ENCODE measurements at places on chromosomes 3 and 15.

GRCh38 chr15:51382787-51383186, 41.3 kb downstream of the GLDN start:
- no peak for DNase-seq

GRCh38 chr3:190566043-190566933, 52.4 kb downstream of the IL1RAP start:
- peak; percentile 4 for DNase-seq

DNA sequence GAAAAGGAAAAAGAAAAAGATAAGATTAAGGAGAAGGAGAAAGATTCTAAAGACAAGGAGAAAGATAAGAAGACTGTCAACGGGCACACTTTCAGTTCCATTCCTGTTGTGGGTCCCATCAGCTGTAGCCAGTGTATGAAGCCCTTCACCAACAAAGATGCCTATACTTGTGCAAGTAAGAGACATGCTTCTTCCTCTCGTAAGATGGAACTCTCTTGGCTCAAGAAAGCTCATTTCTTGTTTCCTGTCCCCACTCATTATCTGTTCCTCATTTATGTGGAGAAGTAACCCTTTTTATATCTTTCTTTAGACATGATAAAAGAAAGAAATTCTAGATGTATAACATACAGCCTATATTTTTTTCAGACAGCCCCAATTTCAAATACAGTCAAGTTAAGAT, 101.4 kb downstream of the KLHL25 start:
- DNase-seq = no peak

DNA sequence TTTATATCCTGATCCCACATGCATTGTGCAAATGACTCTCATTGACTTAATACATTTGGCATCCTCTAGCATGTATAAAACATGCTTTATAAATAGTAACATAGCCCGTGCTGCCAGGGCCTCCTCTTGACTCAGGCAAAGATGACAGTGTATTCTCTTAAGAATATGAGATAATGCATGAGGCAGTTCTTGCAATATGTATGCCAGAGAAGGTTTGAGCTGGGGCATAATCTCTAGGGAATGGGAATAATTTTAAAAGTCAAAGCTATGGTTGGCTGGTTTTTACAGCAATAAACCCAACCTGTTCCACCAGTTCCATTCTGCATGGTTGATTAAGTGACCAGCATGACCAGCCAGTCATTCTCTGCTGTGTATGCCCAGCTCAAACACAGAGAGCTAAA, 179.0 kb upstream of the PFN2 start:
- DNase-seq = no peak

- DNase-seq = no peak
Observed at GRCh38 chr15:29687939-29688505, 134.2 kb downstream of the TJP1 start.

GRCh38 chr3:12906141-12906915, 65.0 kb upstream of the RPL32 start:
- DNase-seq = no peak

- no peak for DNase-seq
Observed at GRCh38 chr3:174335910-174336309, 523.2 kb upstream of the NAALADL2 start.

DNA sequence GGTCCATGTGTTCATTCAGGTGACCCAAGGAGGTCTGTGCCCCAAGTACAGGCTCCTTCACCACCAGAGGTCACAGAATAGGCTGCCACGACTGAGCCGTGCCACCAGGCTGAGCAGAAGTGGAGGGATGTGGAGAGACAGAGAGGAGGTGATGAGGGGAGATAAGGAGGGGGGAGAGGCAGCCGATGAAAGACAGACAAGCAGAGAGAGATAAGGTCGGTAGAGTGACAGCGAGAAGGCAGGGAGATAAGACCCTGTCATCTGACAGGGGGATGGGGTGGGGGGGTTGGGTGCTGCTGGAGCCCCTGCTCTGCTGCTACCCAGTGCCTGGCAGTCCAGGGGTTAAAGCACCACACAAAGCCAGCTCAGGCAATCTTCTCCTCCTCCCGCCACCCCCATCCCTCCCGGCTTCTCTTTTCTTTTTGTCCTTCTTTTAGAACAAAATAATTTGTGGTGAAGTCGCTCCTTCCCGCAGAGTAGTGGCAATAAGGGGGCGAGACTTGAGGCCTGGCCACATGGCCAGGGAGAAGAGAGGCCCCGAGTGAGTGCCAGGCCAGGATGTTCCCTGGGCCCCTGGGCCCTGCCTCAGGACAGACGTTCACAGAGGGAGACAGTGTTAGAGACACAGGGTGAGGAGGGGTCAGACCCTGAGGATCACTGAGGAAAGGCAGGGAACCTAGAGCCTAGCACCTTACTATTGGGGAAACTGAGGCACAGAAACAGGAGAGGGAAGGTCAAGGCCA, 67.9 kb downstream of the CACNA2D2 start:
- no peak for DNase-seq

DNA sequence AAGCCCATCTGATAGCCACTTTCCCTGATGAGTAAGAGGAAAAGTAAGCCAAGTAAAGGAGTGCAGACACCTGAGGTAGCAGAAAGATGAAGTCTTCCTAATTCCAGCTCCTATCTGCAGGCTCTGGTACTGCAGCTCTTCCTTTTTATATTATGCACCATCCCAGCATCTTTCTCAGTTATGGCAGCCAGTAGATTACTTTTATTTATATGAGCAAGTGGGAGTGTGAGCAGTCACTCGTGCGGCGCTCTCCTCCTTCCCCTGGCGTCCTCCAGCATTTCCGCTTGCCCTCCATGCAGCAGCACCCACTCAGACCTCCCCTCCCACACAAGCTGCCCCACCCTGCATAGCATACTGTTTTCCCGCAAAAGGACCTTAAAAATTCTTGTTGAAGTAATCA, 465.9 kb upstream of the DPPA4 start:
- no peak for DNase-seq

DNA sequence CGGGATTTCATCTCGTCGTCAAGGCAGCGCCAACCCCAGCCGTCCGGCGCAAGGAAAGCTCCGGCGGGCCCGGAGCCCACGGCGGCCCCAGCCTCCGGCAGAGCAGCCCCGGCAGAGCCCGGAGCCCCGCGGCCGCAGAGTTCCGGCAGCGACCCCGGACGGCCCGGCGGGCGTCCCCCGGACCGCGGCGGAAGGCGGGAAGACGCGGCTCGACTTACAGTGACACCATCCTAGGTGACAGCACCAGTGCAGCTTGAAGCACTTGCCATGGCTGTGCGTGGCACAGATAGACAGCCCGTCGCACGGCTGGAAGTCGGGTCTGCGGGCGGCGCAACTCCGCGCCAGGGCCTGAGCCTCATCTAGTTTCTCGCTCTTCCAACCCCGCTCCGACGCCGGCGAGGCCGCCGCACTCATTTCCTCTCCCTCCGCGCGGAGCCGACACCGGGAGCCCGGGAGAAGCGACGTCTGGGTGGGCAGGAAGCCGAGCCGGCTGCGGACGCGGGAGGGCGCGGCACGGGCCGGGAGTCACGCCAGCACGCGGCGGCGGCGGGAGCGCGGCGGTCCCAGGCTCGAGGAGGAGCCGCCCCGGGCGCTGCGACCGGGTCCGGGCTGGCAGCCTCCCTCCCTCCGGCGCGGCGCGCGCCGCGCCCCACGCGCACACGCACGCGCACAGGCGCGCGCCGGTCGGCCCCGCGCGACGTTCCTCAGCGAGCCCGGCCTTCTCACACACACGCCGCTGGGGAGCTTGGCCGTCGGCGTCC, at the start of gene C3orf70:
Gene C3orf70, minus strand, starts transcription at position 651 of the 761 bp plus-strand sequence. Its CDS starts 237 bp downstream, at position 414.
- peak; percentile 5 for DNase-seq

- DNase-seq = no peak
Observed at GRCh38 chr3:112619295-112619694, 21.6 kb downstream of the CCDC80 start.

- no peak for DNase-seq
Observed at GRCh38 chr15:99122831-99123712, 18.2 kb downstream of the SYNM start.

DNA sequence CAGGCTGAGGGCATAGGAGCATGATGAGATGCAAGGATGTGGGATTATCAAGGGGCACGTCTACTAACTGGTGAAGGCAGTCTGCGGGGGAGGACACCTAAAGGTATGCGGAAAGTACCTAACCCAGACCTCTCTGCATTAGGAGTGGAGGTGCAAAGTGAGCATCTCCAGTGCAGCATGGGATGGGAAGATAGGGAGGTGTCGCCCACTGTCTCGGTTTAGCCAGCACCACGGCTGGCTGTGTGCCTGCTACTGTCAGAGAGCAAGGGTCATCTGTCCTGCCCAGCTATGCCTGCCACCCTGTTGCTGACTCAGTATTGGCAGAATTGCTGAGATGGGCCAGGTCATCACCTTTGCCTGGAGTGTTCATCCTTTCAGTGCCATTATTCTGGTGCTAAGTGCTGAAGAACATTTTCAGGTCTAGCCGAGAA, 40.1 kb downstream of the OXNAD1 start:
- DNase-seq = peak; percentile 56

DNA sequence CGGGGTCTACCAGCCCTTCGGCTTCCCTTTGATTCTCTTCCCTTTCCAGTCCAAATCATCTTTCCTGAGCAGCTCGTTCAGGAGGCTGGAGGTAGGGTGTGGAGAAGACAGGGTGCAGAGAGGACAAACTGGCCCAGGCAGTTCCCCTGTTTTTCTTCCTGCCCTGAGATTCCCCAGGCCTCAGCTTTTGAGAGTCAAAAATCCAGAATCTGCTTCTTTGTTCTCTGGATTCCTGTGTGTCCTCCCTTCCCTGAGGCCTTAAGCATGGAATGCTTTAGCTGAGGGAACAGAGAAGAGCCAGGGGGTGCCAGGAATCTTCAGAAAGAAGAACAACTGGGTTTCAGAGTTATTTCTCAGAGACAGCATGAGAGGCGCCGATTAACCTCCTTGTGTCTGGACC, 26.7 kb upstream of the LRTM1 start:
- DNase-seq = no peak

DNA sequence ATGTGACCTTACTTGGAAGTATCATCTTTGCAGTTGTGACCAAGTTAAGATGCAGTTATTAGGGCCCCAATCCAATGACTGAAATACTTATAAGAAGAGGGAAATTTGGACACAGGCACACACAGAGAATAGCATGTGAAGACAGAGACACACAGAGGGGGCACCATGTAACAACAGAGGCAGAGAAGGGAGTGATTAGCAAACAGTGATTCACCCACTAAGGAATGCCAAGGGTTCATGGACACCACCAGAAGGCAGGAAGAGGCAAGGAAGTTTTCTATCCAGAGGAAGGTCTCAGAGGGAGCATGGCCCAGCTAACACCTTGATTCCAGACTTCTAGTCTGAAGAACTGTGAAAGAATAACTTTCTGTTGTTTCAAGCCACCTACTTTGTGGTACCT, 25.0 kb downstream of the SIDT1 start:
- DNase-seq = no peak

DNA sequence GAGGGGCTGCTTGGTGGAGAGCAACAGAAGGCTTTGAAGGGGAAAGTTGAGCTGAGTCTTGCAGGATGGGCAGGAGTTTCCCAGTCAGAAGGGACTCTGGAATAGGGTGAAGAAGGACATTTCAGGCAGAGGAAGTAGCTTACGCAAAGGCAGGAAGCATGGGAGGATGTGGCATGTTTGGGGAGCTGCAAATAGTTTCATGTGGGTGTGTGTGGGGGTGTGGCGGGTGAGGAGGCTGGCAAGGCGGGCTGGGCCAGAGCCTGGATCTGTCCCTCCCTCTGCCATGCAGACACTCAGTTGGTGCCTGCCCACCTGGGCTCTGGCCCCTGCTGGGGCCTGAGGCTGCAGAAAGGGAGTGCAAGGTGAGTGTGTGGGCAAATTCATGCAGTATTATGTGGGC, 10.4 kb downstream of the TEX264 start:
- peak; percentile 75 for DNase-seq

- no peak for DNase-seq
Observed at GRCh38 chr15:49918121-49918520, 200.9 kb downstream of the ATP8B4 start.

GRCh38 chr3:25246913-25247312, 181.2 kb upstream of the RARB start:
- no peak for DNase-seq

DNA sequence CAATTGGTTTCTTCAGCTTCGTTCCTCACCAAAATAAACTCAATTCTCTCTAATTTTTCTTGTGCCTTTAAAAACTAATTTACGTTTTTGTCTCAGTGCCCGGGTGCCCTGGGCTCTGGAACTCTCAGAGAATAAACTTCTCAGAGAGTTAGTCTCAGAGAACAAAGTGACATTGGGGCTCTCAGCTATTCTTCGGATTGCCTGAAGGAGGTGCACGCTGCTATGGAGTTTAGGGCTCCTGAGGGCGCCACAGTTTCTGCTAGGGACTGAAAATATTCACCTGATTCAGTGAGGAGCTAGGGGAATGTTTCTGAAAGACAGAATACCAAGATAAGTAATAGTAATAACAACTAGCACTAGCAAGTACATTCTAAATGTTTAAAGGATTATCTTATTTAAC, 22.7 kb downstream of the ZIC4 start:
- no peak for DNase-seq

DNA sequence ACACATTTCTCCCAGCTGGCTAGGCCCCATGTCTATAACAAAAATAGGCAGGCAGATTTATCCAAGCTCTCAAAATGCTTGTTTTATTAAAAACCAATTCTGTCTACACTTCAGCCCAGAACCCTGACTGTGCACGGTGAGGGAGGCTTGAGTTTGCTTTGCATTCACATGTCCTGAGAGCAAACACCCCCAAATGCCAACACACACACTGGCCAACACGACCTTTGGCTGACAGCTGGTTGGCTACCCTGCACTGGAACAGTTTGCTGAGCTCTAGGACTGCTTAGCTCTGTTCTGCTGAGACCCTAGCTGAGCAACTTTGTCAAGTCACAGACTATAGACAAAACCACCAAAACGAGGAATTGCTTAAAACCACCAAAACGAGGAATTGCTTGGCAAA, 3.6 kb downstream of the STIMATE start:
- no peak for DNase-seq

DNA sequence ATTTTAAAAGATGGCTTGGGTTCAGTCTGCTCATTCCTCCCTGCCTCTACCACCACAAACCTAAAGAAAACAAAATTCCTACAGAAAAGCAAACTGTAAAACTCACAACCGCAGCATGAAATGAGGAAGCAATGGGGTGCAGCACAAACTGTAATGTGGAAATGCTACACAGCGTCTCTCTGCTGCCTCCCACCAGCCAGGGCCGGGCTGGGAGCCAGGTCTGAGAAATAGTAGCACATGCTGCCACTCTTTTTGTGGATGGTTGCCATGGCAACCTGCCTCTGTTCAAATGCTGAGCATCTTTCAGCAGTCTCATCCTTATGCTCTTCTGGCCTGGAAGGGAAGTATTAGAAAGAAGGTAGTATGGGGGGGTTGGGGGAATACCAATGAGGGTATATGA, 55.4 kb downstream of the EOMES start:
- peak; percentile 8 for DNase-seq

DNA sequence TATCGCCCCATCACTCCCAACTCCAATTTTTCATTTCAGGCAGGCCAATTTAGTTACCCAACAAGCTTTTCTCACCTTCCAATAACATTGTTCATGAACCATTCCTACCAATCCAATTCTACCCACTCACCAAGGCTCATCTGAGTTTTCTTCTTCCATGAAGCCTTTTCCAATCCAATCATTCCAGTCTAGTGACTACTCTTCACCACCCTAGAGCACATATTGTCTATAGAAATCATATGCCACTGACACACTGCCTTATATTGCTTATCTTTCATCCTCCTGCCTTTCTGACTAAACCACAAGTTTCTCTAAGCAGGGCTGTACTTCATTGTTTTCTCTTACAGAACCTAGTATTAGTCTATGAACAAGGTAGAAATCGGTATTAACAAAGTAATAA, 11.4 kb downstream of the CCDC14 start:
- no peak for DNase-seq

GRCh38 chr3:134430950-134431445, 54.8 kb downstream of the ANAPC13 start:
- no peak for DNase-seq

All from CD4-positive, alpha-beta T cell treated with Interleukin-6 for 4 hours (primary cell).